NCI-H1436 (cell line): ENCODE measurements at places on chromosomes 1 and 21.
A peak's percentile ranks its signal among the peaks of the same experiment; 100 is the strongest.

GRCh38 chr1:77514921-77515776 lies 167.3 kb downstream of the ZZZ3 start:
- no peak for DNase-seq

DNA sequence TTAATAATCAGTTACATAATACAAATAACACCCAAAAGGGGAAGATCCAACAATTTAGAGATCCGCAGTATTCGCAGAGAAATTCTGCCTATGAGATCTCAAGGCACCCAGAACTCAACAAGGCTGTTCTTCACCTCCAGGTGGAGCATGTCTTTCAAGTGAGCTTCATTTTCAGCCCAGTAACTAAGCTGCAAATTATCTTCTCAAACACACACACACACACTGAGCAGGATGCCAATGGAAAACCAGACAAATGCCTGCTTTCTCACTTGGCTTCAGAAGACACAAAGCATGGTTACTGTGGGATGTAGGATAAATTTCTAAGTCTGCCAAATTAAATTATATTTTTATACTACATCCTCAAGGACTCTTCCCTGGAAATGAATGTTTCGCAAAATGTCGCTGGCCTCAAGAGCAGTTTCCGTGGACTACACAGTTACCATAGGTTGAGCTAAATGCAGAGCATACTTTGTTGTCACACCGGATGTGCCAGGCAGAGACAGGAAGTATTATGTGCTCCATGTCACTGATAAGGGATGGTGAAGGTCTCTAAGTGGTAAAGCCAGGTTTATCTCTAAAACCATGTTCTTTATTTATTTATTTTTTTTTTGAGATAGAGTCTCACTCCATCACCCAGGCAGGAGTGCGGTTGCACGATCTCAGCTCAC lies 30.3 kb downstream of the UBR4 start:
- no peak for DNase-seq

GRCh38 chr1:219293410-219293809 lies 119.7 kb downstream of the LYPLAL1 start:
- no peak for DNase-seq

- DNase-seq = no peak
Measured at GRCh38 chr1:12302798-12303447, 73.1 kb downstream of the VPS13D start.

DNA sequence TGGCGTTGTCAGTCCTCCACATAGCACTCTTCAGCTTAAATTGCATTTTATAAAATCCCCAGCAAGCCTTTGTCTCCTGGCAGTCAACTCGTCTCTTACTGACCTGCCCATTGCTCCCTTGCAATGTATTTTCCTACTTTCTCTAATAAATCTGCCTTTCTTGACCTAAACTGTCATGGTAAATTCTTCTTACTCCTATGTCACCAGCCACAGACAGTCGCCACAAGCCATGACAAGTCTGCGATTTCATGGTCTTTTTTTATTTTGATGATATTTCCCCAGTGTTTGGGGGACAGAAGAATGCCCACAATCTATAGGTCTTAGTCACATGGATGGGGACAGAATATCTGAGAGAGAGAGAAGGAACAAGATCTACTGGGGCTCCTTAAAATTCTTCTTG lies 8.4 kb downstream of the IFNAR2 start:
- no peak for DNase-seq

DNA sequence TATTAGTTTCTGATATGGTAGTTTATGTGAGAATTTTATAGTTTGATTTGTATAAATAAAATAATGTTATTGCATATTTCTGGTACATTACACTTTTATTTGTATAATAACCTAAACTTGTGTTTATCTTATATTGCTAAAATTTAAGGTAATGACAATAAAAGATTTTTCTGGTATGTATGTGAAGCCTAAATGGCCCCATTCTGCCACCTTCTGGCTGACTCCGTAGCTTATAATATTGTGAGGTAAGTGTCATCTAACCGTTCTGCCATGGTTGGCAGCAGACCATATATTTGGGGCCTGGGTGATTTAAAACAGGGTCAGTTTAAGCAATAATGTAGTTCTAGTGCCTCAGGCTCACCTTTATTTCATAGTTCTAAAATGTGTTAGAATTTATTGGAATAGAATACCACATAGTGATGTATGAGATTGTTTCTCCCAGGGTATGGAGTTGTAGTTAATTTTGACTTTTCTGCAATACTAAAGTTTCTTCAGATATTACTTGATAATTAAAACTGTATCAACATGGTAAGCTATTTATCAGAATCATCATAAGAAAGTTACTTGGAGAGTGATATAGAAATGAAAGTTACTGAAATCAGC lies 21.2 kb upstream of the PRKACB start:
- peak; percentile 3 for DNase-seq

DNA sequence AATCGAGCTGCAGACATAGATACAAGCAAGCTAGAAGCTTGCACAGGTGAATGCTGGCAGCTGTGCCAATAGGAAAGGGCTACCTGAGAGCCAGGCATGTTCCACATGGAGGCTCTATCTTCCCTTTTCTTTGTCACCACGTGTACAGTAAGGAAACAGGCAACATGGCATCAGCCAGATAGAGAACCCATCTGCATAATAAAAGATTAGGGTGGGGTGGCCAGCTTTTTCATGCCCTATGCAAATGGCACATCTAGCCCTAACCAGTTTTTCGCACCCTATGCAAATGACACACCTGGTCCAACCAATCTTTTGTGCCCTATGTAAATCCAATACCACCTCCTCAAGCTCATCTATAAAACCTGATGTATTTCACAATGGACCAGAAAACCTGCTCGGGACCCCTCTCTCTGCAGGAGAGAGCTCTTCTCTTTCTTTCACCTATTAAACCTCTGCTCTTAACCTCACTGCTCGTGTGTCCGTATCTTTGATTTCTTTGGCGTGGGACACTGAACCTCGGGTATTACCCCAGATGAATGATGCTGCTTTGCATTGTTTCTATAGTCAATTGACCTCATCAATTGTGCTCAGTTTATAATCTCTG lies 93.9 kb downstream of the SLC30A10 start:
- DNase-seq = no peak

GRCh38 chr1:38028671-38029070 lies 16.1 kb downstream of the UTP11 start:
- DNase-seq = no peak

- no peak for DNase-seq
Measured at GRCh38 chr1:24803220-24803619, 58.0 kb downstream of the CLIC4 start.

- no peak for DNase-seq
Measured at GRCh38 chr1:43743206-43743605, 35.9 kb downstream of the ST3GAL3 start.

GRCh38 chr1:211581526-211581925 lies 2.6 kb upstream of the SLC30A1 start:
- no peak for DNase-seq

GRCh38 chr1:211587123-211587522 lies 8.2 kb upstream of the SLC30A1 start:
- DNase-seq = no peak

- DNase-seq = no peak
Measured at GRCh38 chr1:201074018-201074417, 38.2 kb downstream of the CACNA1S start.
